ENCODE measurements at places on chromosomes 5 and 9.
A peak's percentile ranks its signal among the peaks of the same experiment; 100 is the strongest.

DNA sequence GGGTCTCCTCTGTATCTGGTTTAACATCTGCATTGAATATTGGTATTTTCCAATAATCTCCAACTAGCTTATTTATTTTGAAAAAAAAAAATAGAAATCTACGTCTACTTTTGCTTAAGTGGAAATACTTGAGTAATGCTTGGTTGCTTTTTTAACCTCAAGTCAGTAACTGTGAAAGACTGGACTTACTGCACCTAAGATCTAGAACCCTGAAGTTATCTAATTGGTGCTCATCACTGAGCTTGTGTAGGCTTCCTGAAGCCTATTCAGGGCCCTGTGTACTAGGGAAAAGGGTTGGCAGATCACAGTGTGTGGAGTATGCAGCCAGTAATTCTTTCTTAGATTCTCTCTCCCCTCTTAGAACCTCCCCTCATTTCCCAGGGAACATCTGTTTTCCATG is 16.2 kb downstream of the SLC1A1 start:
- DNase-seq: no peak

GRCh38 chr5:112647428-112647827 is 90.3 kb upstream of the APC start:
- no peak for DNase-seq

DNA sequence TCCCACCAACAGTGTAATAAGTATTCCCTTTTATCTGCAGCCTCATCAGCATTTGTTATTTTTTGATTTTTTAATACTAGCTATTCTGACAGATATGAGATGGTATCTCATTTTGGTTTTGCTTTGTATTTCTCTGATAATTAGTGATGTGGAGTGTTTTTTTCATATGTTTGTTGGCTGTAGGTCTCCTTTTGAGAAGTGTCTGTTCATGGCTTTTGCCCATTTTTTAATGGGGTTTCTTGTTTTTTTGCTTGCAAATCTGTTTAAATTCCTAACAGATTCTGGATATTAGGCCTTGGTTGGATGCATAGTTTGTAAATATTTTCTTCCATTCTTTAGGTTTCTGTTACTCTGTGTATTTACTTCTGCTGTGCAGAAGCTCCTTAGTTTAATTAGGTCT is 445.4 kb upstream of the DAB2 start:
- no peak for DNase-seq

DNA sequence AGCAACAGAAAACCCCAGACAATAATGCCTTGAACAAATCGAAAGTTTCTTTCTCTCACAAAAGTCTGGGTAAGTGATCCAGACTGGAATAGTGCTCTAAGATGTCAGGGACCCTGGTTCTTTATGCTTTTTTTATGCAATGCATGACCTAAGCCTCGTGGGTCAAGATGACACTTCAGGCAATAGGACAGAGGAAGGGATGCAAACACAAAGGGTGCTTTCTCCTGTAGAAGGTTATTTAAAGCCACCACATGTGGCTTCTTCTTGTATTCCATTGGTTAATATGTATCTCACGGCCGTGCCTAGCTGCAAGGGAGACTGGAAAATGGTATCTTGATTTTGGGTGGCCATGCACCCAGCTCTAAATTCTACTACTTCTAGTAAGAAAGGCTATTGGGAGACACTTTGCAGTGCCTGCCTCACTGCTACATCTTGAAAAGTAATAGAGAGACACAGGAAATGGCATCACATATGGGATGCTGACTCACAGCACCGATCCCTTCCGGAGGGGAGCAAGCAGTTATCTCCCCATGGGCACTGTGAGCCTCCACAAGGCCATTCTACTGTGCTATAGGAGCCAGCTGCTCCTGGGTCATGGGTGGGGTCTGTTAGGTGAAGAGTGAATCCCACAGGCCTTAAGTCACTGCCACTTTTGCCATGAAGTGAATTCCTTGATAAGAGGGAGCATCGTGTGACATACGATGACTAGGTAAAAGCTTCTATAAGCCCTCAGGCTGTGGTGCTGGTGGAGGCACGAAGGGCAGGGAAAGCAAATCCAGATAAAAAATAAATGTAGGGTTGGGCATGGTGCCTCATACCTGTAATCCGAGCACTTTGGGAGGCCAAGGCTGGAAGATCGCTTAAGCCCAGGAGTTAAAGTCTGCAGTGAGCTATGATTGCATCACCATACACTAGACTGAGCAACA is 32.5 kb upstream of the RAB14 start:
- DNase-seq: no peak

- DNase-seq: no peak
Measured at GRCh38 chr5:67149951-67150523, 46.6 kb downstream of the CD180 start.

DNA sequence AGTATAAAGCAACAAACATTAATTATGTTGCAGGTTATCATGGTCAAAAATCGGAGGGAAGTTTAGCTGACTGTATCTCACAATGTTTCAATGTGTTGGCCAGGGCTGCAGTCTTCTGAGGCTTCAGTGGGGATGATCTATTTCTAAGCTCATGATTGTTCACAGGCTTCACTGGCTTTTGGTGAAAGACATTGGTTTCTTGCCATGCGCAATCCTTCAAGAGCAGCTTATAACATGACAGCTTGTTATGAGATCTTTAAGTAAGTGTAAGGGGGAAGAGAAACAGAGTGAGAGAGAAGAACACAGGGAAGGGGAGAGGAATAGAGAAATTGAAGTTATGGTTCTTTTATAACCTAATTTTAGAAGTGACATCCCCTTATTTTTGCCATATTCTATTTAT is 385.9 kb upstream of the CHD1 start:
- DNase-seq: no peak

- DNase-seq: no peak
Measured at GRCh38 chr9:95999390-95999789, 123.9 kb downstream of the ERCC6L2 start.

DNA sequence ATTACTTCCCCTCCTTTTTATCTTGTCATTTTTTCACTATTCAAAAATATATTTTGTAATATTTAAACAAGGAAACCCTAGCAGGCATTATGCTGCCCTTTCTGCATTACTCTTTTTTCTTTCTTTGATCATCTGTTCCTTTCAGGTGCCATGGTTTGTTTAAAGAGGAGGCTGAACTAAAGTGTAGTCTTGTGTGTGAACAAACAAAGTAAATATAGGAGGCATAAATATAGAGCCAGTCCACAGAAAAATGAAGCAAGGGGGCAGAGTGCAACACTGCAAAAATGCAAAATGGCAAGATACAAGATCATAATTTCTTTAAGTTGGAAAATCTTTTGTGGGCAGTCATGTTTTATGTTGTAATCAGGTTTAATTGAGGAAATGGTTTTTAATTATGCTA is 947.3 kb upstream of the COX7C start:
- DNase-seq: no peak

GRCh38 chr9:111483439-111483857 is 735 bp downstream of the ECPAS start:
- peak; percentile 42 for DNase-seq

- DNase-seq: peak; percentile 44
Measured at GRCh38 chr9:127899128-127899943, at the start of gene ST6GALNAC6. Gene ST6GALNAC6, minus strand, starts transcription at chr9:127899603. Its CDS starts 1,622 bp downstream, at chr9:127897981.

DNA sequence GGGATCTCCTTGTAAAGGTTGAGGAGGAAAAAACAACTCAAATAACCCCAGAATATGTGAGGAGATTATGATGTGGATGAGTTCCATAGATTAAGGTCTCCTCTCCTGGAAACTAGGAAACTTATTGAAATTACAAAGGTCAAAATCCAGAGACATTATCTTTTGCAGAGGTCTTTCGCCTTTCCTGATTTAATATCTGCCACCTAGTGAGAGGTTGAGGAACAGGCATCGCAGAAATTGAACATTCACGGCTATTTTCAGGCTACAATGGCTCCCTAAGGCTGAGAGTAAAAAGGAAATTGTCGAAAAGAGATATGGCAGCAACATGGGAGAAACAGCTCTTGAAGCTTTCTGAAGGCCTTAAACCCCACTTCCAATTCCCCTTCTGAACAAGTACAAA is 127.5 kb upstream of the PLCXD3 start:
- DNase-seq: no peak

DNA sequence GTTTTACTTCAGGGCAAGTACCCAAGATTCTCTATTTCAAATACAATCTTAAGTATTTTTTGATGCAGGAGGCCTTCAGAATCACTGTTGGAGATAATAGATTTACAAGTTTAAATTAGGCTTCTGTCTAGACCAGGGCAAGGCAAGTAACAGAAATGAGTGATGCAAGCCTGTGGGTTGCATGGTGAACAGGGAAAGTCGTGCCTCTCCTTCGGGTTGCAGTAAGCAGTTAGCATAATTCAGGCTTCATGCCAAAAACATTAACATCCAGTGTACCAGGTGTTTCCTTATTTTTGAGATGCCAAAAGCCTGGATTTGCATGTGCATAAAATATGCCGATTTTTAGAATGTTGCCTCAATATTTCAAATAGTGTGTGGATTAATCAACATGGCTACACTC is 369.0 kb downstream of the CAAP1 start:
- no peak for DNase-seq

DNA sequence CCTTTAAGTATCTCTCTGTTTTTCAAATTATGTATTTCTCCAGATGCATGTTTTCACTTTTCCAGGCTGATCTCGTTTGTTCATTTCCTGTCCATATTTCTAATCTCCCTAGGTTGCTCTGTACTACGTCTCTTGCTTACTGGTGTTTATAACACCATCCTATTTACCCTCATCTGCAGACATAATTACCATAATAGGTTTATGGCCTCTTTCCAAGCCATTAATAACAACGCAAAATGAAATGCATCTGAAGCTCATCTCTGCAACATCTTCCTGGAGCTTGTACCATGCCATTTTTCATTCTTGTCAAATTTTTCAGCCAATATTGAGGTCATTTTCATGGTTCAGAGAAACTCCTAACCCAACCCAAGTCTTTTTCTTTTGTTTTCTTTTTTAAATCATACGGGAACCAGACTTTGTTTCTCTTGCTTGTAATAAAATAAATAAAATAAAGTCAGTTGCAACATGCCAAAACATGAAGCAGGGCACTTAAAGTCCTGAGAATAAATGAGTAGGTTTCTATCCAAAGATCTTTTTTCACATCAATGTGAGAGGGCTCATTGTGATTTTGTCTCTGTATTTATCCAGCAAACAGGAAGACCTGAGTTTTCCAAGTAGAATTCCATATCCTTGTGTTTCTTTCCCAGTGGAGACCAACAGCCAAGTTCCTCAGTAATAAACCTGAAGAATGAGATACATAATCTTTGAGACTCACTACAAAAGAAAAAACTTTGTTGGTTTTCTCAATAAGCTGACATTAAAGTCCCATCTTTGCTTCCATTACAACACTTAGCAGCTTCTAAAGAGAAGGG is 37.0 kb downstream of the DPYSL3 start:
- DNase-seq: no peak

DNA sequence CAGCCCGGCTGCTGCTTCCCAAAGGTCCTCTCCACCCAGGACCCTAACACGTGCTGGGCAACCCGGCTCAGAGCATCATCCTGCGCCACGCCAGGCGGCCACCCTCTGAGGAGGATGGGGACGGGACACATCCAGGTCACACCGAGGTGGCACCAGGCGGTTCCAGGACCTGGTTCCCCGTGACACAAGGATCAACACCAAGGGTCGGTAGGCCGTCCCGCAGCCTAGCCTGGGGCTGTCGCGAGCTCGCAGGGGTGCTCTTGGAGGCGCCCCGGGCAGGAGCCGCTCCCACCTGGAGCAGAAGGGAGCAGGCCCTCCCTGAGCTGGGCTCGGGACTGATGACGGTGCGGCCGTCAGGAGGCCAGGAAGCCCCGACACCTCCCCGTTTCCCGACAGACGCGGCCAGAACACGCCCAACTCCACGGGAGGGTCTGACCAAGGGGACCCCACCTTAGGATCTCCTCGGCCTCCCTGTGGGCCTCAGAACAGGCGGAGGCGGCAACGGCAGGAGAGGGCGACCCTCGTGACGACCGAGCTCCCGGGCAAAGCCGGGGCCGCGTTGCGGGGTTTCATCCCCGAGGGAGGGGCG is 6.3 kb downstream of the EXD3 start:
- no peak for DNase-seq

GRCh38 chr9:74887041-74887980 is at the start of gene TRPM6:
Gene TRPM6, minus strand, starts transcription at chr9:74887921. Its CDS starts 65 bp downstream, at chr9:74887856.
- peak; percentile 17 for DNase-seq

- DNase-seq: no peak
Measured at GRCh38 chr9:21835121-21835520, 32.7 kb downstream of the MTAP start.

GRCh38 chr9:118931941-118932340 is 437.3 kb downstream of the BRINP1 start:
- DNase-seq: no peak

GRCh38 chr5:132746954-132747615 is at the start of gene CCNI2:
Gene CCNI2, plus strand, starts transcription at chr5:132747426. Its CDS starts 70 bp downstream, at chr5:132747496.
- peak; percentile 46 for DNase-seq

DNA sequence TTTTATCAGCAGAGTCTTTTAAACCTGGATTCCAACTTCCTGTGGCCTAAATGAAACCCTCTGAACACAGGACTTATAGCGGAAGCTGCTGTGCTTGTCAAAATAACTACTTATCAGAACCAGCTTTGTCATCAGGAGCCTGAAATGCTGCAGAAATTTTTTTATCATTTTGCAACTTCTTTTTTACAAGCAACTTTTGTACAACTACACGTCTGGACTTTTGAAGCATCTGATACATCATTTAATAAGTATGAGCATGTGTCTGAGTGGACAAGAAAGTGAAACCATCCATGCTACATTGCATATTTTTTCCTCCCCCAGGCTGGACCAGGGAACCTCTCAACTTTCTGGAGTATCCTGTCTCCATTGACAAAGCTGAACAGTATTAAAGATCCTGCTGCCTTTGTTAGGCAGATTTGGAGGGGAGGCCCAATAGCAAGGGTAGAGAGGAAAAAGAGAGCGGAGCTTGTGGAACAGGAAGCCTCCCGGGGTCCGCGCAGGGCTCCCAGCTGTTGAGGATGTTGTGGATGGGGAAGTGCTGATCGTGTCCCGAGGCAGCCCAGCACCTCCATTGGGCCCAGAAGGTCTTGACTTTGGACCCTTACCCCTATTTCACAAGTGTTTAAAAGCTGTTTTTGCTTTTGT is 196.6 kb downstream of the MSX2 start:
- DNase-seq: no peak

DNA sequence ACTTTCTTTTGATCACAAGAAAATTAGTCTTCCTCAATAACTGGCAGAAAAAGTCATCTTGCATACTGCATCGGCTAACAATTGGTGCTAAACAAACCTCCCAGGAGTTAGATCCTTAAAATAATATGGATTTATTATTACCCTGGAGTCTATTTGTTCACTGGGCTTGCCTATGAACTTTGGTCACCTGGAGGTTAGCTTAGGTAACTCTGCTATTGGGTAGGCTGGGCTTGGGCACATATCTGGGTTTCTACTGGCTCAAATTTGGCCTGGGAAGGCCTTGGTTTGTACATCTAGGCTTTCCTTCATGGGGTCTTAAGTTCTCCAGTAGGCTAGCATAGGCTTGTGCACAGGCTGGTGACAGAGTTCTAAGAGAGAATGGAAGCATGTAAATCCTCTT is 279.9 kb downstream of the RASEF start:
- no peak for DNase-seq

GRCh38 chr5:5765066-5765850 is 342.8 kb downstream of the ICE1 start:
- no peak for DNase-seq

GRCh38 chr5:111851631-111852548 is 94.9 kb upstream of the NREP start:
- no peak for DNase-seq

- no peak for DNase-seq
Measured at GRCh38 chr9:70607329-70607728, 192.9 kb upstream of the KLF9 start.

GRCh38 chr5:151038801-151039238 is 18.4 kb downstream of the GPX3 start:
- DNase-seq: no peak

GRCh38 chr5:21802869-21803490 is 1050.2 kb downstream of the CDH12 start:
- no peak for DNase-seq
